ENCODE measurements at places on chromosomes 16 and 17.

GRCh38 chr17:34892461-34893249 lies 68.6 kb downstream of the CCT6B start:
- peak; percentile 34 for DNase-seq

DNA sequence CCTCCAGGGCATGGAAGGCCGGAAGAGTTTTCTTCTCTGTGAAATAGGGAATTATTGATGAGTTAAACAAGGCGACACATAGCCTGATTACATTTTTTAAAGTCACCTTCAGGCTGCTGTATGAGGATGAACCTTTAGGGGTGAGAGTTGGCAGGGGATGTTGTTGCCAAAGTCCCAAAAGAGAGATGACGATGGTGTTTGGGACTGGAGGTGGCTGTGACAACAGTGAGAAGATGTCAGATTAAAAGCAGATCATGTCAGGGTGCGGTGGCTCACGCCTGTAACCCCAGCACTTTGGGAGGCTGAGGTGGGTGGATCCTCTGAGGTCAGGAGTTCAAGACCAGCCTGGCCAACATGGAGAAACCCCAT lies 16.8 kb upstream of the ASGR2 start:
- no peak for DNase-seq

- no peak for DNase-seq
Observed at GRCh38 chr16:65967376-65967775, 399.1 kb upstream of the CDH5 start.

- no peak for DNase-seq
Observed at GRCh38 chr17:13813347-13814240, 211.9 kb upstream of the HS3ST3A1 start.

DNA sequence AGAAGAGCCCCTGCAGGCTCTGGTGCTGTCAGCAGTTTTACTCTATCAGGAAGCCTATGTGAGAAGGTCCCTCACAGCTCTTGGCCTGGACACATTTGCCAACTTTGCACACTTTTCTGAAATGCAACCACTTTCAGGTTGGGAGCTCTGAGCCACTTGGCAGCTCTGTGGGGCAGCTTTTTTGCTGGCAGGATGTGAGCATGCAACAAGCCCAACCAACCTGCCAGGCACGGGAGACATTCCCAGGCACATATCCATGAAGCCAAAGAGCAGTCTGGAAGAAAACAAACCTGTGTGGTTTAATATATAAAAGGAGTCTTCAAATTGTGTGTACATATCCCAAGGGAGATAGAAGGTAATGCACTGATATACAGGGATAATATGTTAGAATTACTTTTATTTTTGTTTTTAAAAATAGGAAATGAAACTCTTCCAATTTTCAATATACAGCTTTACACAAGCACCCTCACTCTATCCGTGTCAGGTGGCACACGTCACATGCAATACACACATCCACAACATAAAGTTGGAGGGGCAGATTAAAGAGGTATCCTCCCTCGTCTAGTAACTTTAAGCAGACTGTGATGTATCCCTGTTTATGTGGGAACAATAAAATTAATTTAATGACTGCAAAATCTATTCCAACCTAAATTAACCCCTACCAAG lies 57.4 kb upstream of the COX10 start:
- DNase-seq, result no peak

- peak; percentile 90 for DNase-seq
Observed at GRCh38 chr16:57984443-57985203, 13.7 kb upstream of the CNGB1 start.

- no peak for DNase-seq
Observed at GRCh38 chr17:37488009-37488604, 1.6 kb upstream of the DUSP14 start.

DNA sequence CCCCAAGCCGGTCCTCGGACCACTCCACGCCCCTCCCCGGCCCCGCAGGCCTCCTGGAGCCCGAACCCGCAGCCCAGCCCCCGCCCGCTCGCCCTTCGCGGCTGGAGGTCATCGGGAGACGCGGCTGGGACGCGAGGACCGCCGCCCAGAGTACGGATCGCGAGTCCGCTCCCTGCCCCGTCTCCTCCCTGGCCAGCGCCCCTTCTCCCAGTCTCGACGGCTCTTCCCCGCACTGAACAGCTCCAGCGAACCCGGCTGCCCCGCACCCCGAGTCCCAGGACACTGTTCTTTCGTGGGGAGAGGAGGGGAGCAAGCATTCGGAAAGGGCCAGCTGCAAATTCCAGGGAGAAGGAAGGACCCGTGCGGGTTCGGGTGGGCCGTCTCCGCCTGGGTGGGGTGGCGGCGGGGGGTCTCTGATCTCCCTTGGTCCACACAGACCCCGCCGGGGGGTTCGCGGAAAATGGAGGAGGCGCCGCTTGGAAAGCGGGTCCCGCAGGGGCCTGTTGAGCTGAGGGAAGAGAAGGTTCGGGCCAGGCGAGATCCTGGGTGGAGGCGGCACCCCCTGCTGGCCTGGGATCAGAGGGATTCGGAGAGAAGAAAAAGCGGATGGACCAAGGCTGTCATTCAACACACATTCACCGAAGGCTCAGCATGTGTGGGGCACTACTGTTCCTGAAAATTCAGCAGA lies 632 bp upstream of the RTN4RL1 start:
- DNase-seq, result peak; percentile 52

DNA sequence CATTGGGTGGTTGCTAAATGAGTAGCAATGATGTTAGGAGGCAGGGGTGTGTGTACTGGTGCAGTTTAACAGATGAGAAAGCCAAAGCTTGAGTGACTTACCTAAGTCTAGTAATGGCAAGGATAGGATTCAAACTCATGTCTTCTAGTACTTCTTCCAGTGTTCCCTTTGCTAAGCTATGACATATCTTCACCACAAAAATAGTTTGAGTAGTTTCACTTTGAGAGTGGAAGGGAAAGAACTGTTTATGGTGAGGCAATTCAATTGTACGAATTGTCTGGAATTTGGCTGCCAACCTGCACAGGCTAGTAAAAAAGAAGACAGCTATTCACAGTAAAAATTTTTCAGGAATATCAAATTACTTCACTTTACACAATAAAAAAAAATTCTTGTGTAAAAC lies 138.0 kb downstream of the NLK start:
- DNase-seq, result no peak

DNA sequence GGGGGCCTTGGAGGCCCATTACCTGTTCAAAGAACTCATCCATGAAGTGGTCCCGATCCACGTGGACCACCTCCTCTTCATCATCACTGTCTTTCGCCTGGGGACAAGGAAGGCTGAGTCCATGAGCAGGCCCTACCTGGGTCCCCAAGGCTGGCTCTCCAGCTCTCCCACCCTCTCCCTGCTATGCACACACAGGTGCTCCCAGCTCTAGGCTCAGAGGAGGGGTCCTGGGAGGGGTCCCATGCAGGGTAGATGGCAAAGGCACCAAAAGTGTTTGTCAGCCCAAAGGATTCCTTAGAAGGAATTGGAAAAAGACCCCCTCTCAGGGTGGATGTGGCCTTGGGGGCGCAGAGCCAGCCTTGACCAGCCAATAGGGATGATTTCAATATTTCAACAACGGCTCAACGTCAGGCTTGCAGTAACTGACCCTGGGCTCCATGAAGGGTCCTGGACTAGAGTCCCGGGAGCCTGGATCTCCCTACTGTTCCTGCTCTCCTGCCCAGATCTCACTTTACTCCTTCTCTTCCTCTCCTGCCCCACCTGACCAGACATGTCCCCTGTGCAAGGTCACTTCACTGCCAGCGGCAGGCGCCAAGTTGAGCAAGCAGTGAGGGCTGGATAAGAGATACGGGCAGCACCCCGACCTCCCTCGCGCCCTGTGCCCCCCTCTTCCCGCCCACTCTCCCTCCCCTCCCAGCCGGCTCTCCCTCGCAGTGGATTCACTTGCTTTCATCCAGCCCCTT lies 8.8 kb downstream of the STX1B start:
- no peak for DNase-seq

DNA sequence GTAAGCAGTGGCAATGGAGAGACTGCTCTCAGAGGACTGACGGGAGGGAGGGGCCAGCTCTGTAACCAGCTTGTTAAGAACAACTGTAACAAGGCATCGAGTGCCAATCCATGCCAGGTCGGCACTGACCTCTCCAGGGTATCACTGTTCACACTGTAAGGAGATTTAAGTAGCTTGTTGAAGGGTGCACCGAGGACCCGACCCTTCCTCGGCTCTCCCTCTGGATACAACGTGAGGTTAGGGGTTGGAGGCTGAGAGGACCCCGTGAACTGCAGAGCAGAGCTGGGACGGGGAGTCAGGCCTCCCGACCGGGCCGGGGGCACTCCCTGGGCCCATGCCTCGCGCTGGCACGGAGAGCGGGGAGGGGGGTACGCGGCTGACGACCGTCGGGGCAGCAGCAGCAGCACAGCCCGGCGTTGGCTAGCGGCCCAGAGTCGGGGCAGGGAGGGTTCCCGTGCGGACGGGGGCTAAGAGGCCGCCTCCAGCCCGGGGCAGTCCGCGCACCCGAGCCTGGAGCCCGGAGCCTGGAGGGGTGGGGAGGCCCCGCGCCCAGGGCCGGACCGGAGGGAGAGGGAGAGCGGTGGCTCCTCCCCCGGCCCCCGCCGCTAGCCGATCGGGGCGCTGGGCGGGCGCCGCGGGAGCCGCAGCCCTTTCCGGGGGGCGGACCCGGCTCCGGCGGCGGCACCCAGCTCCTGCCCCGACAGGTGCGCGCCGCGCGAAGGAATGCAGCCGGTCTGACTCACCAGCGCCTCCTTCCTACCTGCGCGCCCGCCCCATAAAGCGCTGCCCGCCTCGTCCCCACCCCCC lies at the start of gene ITGB4:
Gene ITGB4 (plus strand): TSS at position 804 of the 807 bp plus-strand sequence. CDS start 3,245 bp downstream, outside the sequence.
- peak; percentile 51 for DNase-seq

DNA sequence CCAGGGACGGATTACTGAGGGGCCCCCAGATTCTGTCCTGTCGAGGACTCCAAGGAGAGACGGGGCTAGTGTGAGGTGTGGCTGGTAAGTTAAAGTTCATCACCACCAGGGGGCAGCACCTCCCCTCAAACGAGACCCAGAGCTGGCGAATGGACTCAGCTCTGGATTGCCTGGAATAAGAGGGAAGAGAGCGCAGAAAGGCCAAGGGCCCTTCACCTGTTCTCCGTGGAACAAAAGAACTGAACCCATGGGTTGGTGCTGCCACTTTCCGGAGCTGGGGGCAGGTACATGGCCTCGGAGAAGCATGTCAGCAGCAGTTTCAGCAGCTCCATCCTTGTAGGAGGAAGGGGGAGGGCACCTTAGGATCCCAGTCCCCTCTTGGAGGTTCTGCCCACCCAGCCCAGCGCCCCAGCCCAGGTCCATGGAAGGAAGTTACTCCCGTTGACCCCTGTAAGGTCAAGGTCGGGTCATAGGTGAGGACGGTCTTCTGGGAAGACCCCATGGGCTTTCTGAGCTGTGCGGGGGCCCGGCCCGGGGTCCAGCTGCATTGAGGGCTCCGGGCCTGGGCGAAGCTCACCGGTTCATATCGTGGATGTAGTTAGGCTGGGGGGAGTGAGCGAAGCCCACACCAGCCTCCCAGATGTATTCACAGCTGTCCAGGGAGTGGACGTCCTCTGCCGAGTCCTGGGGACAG lies 10.8 kb downstream of the HID1 start:
- peak; percentile 93 for DNase-seq

DNA sequence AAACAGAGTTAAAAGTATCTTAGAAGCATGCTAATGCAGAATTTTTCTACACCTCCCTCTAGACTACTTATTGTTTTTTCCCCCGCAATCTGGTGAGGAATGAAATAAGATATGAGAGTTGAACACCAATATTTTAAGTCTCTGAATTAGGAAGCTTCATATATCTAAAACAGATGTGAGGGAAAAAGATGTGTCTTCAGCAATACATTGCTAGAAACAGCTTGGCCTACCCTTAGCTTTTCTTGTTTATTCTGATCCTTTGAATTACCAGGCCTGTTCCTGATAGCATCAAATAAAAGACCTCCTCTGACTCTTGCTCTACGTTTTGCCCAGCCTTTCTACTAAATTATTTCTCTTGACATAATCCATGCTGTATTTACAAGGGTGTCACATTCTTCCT lies 221.8 kb downstream of the CDH11 start:
- DNase-seq, result no peak

DNA sequence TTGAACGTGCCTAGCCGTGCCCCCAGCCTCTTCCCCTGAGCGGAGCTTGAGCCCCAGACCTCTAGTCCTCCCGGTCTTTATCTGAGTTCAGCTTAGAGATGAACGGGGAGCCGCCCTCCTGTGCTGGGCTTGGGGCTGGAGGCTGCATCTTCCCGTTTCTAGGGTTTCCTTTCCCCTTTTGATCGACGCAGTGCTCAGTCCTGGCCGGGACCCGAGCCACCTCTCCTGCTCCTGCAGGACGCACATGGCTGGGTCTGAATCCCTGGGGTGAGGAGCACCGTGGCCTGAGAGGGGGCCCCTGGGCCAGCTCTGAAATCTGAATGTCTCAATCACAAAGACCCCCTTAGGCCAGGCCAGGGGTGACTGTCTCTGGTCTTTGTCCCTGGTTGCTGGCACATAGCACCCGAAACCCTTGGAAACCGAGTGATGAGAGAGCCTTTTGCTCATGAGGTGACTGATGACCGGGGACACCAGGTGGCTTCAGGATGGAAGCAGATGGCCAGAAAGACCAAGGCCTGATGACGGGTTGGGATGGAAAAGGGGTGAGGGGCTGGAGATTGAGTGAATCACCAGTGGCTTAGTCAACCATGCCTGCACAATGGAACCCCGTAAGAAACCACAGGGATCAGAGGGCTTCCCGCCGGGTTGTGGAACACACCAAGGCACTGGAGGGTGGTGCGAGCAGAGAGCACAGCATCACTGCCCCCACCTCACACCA lies 724 bp downstream of the GAA start:
- DNase-seq, result no peak

- no peak for DNase-seq
Observed at GRCh38 chr17:7348478-7349242, 3.3 kb upstream of the KCTD11 start.

GRCh38 chr17:4938688-4939545 lies 929 bp downstream of the SLC25A11 start:
- DNase-seq, result no peak

GRCh38 chr17:59512844-59513385 lies 52.5 kb upstream of the DHX40 start:
- no peak for DNase-seq

DNA sequence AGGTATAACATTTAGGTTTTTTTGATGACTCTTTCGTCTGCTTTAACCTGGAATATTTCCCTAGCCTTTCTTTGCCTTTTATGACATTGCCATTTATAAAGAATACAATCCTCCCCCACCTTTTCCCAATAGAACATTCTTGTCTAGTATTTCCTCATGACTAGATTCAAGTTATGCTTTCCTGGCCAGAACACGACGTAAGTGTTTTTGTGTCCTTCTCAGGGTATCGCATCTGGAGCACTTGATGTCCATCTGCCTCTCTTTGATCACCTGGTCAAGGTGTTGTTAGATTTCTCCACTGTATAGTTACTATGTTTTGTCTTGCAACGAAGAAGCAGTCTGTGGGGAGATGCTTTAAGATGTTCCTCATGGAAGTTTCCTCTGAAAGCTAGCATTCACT lies 87.4 kb downstream of the MSI2 start:
- DNase-seq, result no peak

Measured in stimulated activated CD4-positive, alpha-beta T cell treated with anti-CD3 and anti-CD28 coated beads, Interleukin-2, amount 100 ng/mL, for 24 hours (primary cell).